ENCODE measurements at places on chromosomes 2 and 18.

GRCh38 chr2:20525041-20526035 lies 78.5 kb downstream of the RHOB start:
- peak; percentile 64 for DNase-seq

DNA sequence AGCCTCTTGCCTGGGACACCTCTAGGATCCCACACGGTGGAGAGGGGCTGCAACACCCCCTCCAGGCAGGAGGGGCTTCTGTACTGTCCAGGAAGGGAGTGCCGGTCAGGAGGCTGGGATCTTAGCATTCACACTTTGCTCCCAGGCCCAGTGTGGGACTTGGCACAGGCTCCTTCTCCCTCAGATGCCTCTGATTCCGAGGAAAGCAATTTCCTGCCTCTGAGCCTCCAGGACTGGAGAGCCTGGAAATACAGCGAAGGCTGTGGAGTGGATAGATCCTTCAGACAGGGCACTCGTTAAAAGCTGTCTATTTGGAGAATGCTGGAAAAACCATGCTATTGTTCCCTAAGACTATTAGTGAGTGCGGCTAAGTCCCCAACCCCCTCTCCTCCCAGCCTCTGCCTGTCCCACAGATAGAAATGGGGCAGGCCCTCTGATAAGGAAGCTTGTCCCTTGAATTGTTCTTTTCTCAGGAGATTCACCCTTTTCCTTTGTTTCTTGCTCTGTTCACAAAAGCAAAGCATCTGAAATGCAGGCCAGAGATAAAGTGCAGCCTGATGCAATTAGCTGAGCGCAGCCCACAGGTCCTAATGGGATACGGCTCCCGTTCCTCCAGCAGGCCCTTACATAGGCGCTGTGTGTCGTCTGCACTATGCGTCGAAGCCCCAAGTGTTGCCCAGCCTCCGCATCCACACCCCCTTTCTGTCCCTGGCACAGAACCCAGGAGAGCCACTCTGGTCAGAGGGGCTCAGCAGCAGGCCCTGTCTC lies 252.2 kb downstream of the KLHL29 start:
- DNase-seq, result peak; percentile 83

GRCh38 chr2:142483653-142484052 lies 352.8 kb upstream of the LRP1B start:
- DNase-seq, result no peak

GRCh38 chr2:150663143-150663542 lies 175.7 kb upstream of the RND3 start:
- peak; percentile 93 for DNase-seq

GRCh38 chr2:240789501-240790369 lies 30.3 kb downstream of the KIF1A start:
- no peak for DNase-seq

- no peak for DNase-seq
Observed at GRCh38 chr2:108981846-108982245, 7.2 kb downstream of the EDAR start.

DNA sequence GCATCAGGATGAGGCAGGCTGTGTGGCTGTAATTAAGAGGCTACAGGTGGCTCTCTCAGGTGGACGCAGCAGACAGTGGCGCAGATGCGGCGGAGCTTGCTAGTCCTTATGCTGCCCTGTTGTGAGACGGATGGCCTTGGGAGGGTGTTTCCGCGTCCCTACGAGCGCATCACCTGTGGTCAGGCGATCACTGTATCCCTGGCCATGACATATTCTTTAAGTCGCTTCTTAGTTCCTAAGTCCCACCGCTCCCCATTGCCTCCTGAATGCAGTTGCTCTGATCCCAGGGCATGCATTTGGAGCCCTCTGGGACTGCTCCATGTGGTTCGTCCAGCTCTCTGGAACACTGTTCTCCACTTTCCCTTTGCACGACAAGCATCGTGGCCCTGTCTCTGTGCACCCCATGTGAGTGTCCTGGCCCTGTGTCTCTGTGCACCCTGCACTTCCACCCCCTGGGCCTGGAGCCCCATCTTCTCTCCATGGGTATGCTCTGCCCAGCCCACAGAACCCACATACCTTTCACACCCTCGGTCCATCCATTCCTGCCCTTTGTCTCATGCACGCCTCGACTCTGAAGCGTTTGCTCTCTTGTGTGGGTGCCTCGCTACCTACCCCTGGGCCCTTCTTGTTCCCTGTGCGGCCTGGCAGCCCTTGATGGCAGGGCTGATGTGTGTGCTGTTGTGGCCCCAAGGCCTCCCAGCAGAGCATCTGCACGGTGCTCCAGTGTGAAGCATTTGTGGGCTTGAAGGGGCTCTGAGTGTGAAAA lies 74.4 kb downstream of the SH3RF3 start:
- no peak for DNase-seq

- peak; percentile 37 for DNase-seq
Observed at GRCh38 chr2:99701503-99701902, 211.7 kb upstream of the REV1 start.

DNA sequence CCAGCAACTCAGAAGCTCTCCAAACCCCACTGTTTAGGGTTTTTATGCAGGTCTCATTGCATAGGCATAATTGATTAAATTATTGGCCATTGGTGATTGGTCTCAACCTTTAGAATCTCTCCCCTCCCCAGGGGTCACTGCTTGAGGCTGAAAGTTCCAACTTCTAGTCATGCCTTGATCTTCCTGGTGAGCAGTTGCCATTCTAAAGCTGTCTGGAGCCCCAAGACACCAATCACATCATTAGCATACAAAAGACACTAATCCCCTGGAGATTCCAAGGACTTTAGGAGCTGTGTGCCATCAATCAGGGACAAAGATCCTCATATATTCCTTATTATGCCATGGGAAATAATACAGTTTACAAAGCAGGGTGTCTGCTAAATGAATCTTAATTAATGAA lies 863.4 kb upstream of the KLHL29 start:
- no peak for DNase-seq

- peak; percentile 36 for DNase-seq
Observed at GRCh38 chr18:45728336-45729010, 4.5 kb downstream of the SLC14A1 start.

DNA sequence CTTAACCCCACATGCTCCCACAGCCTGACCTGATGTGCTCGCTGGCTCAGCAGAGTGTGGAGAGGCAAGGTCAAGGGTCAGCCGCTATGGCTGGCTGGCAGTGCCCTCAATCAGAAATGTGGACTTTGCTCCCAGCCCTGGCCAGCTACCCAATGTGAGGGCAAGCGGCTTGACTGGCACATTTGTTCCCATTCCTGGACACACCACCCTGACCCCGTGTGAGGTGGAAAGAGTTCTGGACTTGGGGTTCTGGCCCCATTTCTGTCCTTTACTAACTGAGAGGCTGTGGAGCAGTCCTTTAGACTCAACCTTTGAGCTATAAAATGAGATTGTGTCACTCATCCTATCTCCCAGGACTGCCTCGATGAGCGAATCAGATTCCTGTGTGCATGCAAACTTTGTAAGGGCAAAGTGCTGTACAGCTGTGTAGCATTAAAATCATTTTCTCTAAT lies 9.1 kb downstream of the THNSL2 start:
- DNase-seq, result no peak

DNA sequence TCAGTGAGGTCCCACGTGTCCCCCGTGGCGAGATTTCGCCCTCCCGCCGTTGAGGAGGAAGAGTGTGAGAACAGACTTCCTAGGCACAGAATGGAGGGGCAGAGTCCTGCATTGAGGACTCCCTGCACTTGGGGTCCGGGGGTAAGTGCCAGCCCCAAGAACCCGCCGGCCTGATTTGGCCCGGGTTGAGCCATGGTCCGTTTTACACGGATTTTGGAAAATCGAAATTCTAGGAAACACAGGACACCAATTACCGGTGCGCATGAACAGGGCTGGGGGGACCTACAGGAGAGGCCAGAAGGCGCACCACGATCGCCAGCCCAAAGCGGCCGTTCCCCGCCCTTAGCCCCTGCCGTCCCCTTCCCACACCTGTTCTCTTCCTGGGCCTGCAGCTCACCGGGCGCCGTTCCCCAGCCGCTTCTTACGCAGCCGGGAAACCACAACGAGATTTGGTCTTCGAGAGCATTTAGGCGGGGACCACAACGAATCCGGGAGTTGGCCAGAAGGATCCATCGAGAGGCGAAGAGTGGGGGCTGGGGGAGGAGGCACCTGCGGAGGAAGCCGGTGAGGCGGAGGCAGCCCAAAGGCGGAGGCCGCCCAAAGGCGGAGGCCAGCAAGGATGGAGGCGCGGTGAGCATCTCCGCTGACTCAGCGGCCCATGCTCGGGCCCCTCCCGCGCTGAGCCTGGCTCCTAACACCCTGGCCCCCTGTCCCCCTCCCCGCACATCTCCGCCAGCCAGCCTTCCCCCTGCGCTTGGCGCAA lies 464 bp upstream of the TLX2 start:
- no peak for DNase-seq

DNA sequence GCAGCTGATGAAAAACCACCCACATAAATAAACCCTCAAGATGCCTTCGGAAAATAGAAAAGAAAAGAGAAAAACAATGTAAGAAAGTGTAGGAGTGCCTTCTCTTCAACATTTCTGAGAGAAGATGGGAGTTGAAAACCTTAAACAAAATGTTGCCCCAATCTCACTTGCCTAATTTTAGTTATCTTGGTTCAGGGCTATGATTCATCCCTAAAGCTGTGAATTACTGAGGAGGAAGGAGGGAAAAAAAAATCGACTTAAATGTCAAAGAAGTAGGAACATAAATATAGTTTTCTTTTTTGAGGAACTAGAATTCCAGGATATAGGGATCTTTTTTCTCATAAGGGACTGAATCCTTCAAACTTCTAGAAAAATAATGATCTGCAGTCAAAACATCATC lies 360.3 kb downstream of the TGIF1 start:
- DNase-seq, result peak; percentile 13

DNA sequence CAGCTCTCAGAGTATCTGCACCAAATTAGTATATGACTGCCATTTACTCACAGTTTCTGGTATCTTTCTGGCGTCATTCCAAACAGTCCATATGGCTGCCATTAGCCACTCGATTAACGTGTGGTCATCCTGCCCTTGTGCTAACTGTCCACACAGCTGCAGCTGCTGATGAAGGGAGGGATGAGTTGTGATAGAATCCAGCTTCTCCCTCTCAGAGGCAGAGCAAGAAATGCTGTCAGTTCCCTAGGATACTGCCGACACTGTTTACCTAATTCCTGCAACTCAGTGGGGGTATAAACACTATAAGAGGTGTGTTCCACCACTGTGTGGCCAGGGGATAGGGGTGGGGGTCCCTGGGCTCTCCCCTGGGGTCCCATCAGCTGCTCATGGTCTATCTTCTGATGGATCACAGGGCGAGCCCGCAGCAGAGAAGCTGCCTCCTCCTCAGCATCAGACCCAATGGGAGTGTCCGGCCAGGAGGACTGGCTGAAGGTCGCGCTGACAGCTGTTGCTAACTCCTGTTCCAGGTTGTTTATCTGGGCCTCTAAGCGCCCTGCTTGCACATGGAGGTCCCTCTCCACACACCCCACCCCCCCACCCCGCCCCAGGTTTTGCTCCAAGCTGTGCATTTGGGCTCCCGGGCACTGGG lies 17.3 kb upstream of the KLHL23 start:
- peak; percentile 52 for DNase-seq

GRCh38 chr2:53558867-53559266 lies 208.7 kb upstream of the CHAC2 start:
- no peak for DNase-seq

GRCh38 chr2:238119756-238120462 lies 18.6 kb upstream of the KLHL30 start:
- no peak for DNase-seq

- DNase-seq, result no peak
Observed at GRCh38 chr2:170335351-170335750, 157.4 kb downstream of the MYO3B start.

DNA sequence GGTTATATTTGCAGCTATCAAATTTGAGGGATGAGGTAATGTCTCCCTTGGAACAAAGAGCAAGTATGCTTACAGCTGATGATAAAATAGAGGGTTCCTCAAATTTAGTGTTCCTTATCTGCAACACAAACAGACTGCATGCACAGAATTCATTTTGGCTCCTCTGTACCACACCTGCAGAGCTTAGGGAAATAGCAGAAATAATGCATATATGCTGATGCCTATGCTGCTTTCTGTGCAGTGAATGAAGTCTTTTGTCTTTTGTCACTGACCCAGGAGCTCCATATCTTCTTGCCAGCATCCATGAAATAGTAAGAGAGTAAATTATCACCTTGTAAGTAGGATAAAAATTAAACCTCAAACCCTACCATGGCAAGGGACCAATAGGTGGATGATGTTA lies 69.8 kb downstream of the NCKAP1 start:
- DNase-seq, result no peak

- no peak for DNase-seq
Observed at GRCh38 chr18:50338122-50338521, 36.7 kb upstream of the SKA1 start.
